ENCODE measurements at places on chromosomes 6 and 20.

- DNase-seq, result no peak
These were observed 1.1 kb upstream of the AFG1L start for GRCh38 chr6:108293527-108294296.

DNA sequence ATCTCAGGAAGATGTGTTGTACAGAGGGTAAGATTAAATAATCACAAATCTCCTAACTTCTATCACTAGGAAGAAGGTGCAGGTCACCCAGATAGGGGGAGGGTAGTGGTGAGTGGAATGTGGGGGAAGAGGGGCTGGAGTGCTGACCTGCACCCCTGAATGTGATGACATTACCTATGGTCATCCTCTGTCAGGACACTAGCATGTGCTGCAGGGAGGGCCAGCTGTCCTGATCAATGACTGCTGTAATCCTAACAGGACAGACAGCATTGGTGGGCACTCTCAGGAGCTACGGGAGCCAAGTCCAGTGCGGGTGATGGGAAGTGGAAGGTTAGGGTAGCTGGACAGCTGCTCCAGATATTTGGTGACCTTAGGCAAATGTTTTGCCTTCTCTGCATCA lies 45.2 kb upstream of the CST5 start:
- DNase-seq, result no peak

GRCh38 chr6:165876588-165876987 lies 213.5 kb upstream of the PDE10A start:
- DNase-seq, result no peak

DNA sequence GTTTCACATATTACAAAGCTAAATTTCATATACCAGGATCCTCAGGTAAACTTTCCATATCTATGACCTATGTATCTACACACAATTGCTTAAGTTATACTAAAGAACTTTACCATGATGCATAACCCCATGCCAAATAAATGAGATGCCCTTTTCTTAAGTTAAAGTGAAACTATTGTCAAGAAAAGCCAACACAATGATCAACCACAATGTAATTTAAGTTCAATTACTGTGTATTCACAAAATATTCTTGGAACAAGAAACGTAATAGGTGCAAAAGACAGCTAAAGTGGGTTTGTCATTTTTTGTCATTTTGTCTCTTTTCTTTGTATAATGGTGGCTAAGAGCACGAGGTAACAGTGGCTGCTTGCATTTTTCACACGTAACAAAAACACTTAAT lies 158.0 kb upstream of the SHLD1 start:
- no peak for DNase-seq

DNA sequence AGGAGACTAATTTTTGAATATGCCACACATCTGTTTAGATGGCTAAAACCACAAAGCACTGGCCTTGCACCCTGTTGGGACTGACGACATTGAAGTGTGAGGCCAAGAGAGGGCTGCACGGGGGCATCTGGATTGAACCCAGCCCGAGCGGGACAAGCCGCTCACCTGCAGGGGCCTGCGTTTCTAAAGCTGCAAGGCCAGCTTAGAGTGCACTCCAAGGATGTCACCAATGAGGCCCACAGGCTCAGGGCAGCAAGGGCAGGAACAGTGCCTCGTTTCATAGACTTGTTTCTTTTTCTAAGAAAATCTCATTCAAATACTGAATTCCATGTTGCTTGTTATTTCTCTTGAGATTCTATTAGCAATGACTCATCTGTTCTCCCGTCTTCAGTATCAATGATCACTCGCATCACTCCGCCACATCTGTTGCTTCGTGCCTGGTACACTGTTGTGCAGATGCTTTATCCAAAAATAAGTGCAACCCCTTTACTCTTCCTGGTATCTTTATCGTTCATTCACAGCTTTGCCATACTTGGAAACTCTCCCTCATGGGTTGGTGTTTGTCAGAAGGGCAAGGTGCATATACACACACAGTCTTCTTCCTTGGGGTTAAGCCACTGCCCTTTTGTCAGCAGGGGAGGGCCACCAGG lies 120.1 kb downstream of the IRF4 start:
- no peak for DNase-seq

All from suprapubic skin (tissue), 4 donors.